ENCODE measurements at places on chromosomes 2 and 18. TPM values are rescaled to one million over a fixed set of nuclear protein-coding genes. Genes with fewer than 3 reads are reported as not detected.

GALNT5 gene
- 0.36 TPM for total RNA-seq

DNA sequence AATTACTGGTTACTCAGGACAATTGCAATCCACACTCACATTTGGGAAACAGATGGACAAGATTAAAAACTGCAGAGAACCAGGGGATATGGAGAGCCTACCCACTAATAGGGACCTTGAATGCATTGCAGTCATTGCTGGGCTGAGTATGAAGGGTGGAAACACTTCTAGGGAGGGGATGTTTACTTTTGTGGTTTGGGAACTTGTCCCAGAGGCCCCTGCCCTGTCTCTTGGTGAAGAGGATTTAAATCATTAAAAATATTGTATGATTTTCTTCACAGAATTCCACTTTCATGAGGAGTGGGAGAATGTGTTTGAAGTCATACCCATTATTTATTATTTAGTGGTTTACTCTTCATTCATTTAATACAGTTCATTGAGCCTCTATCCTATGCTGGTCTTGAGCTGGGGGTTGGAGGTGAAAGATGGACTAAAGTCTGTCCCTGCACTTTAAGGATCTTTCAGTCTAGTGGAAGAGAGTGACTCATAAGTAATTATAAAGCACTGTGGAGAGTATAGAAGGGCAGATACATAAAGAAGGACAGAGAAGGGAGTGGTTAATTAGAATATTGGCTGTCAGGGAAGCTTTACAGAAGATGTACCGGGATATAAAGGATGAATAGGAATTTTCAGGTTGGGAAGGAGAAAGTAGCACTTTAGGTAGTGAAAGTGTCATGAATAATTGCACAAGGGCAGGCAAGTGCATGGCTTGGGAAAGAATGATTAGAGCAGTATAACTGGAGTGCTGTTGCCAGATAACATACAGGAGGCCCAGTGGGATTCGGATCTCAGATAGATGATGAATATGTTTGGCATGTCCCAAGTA, 313.4 kb downstream of the LPIN1 start:
- peak; percentile 54 for ATAC-seq

DNA sequence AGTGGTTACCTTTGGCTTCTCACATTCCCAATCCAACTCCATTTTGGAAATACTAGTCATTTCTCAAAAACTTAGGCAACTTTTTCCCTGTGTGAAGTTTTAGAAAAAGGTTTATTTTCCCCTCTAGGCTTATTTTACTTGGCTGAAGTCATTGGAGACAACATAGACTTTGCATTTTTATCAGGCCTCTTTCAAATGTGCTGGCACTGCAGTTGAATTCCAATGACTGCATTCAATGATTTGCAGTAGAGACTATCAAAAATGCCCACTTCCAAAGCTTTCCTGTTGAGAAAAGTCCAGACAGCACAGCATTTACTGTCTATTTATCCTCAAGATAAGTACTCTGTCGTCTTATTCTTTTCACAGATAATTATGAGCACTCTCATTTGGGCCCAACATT, 70.1 kb downstream of the ONECUT2 start:
- no peak for ATAC-seq

STK17B gene
- 5.3 TPM for total RNA-seq

DNA sequence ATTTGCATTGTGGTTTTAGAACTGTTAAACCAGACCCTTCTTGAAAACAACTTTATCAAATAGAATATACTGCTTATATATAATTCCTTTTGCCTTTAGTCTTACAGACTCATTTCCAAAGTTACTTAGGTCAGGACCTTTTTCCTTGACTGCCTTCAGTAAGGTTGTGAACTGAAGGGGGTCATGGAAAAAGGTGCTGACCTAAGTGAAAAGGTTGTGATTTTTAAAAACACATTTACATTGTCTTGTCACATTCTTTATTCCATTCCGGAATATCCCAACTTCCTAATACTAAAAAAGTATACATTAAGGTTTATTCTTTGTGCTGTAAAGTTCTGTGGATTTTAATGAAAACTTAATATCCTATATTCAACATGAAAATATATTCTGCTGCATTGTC, 581.4 kb downstream of the SOCS6 start:
- no peak for ATAC-seq

DNA sequence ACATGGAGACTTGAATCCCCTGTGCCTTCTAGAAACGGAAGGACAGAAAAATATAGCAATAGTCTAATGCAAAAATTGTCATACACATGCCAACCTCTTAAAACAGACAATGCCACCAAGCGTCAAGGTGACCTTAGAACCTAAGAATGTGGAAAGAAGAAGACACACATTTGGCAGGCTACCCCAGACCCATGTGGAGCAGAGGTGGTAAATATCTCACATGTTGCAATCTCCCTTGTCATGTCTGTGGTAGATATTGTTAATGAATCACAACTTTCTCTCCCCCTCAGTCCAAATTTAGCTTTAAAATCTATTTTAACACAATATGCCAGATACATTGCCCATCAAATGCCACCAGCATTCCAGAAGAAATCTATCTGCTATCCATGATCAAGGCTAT, 137.4 kb downstream of the HNMT start:
- ATAC-seq: no peak

POTEC gene
- total RNA-seq: 0.20 TPM
